ENCODE measurements at places on chromosomes 12 and 14.

- DNase-seq, result no peak
Measured at GRCh38 chr14:62126879-62127478, 364.8 kb downstream of the SNAPC1 start.

- DNase-seq, result no peak
Measured at GRCh38 chr12:29104516-29104915, 44.6 kb upstream of the FAR2 start.

GRCh38 chr12:103997286-103997900 lies 31.7 kb downstream of the TDG start:
- DNase-seq, result no peak

DNA sequence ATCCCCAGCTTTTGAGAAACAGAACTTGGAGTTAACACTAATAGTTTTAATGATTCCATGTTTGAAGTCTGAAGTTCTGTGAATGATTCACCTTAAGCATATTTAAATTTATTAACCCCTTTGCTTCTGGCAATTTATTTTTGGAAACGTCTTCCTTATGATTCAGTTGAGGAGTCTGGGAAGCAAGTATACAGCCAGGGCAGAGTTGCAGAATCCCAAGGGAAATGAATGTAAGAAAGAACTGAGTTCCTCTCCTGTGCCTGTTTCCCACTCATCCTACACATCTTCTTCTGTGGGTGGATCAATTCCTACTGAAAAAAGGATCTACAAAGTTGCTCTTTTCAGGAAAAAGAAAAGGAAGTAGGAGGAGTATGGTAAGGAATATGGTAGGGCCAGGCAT lies 108.2 kb upstream of the CCDC91 start:
- no peak for DNase-seq

- no peak for DNase-seq
Measured at GRCh38 chr12:3487027-3487426, 4.0 kb upstream of the PRMT8 start.

DNA sequence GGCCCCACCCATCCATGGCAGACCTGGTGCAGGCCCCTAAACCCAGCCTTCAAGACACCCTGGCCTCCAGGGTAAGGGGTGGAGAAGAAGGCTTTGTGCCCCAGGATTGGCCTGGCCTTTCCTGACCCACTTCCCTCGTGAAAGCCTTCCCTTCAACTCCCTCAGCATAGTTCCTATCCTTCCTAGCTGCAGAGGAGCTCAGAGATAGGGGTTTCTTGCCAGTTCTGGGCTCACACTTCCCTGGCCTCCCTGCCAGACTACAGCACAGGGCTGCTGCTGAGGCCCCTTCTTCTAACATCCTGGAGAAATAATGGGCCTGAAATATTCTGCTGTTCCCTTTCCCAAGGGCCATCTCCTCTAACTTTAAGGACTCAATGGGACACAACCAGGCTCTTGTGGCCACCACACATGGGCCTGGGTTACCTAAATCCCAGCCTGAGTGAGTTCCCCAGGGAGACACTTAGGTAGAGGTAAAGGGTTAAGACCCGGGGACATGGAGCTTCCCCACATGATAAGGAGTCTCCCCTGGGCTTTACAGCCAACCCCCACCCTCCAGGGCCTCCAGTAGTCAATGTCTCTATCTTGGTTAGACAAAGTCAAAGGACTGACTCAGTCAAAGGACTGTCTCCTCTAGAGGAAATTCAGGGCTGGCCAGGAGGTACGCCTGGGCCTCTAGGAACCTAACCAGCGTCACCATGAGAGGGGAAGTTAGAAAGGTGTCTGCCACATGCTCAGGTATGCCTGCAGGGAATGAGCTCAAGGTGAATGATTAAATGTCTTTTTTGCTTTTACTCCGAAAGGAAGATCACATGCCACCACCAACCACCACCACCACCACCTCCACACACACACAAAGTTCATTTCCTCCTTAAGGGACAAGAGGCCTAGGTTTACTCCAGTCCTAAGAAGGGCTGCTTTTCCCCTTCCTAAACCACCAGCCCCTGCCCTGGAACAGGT lies 7.1 kb downstream of the ZFP36L1 start:
- peak; percentile 84 for DNase-seq

DNA sequence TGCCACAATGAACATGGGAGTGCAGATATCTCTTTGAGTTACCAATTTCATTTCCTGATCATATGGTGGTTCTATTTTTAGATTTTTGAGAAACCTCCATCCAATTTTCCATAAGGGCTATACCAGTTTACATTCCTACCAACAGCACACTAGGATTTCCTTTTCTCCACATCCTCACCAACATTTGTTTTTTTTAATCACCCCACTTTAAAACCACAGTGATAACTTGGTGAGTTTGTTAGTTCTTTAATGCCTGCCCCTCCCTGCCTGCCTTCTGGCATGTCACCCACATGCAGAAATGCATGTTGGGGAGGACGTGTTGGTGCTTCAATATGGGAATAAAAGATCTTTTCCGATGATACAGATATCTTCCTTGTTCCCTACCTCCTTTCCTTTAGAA lies 167.9 kb downstream of the CAND1 start:
- DNase-seq, result no peak

GRCh38 chr14:89178800-89179535 lies 238.1 kb downstream of the FOXN3 start:
- DNase-seq, result no peak

- DNase-seq, result no peak
Measured at GRCh38 chr14:31877255-31877798, 199.8 kb upstream of the ARHGAP5 start.

- no peak for DNase-seq
Measured at GRCh38 chr12:105852951-105853350, 285.8 kb downstream of the NUAK1 start.

GRCh38 chr12:117161460-117162166 lies 28.7 kb downstream of the FBXO21 start:
- DNase-seq, result no peak

GRCh38 chr12:118061873-118062843 lies 1.2 kb upstream of the WSB2 start:
- peak; percentile 88 for DNase-seq

- no peak for DNase-seq
Measured at GRCh38 chr14:77240336-77240915, 30.6 kb downstream of the NGB start.

GRCh38 chr14:57865403-57866198 lies at the start of gene SLC35F4:
Gene SLC35F4, minus strand, starts transcription at chr14:57866092.
- DNase-seq, result no peak

DNA sequence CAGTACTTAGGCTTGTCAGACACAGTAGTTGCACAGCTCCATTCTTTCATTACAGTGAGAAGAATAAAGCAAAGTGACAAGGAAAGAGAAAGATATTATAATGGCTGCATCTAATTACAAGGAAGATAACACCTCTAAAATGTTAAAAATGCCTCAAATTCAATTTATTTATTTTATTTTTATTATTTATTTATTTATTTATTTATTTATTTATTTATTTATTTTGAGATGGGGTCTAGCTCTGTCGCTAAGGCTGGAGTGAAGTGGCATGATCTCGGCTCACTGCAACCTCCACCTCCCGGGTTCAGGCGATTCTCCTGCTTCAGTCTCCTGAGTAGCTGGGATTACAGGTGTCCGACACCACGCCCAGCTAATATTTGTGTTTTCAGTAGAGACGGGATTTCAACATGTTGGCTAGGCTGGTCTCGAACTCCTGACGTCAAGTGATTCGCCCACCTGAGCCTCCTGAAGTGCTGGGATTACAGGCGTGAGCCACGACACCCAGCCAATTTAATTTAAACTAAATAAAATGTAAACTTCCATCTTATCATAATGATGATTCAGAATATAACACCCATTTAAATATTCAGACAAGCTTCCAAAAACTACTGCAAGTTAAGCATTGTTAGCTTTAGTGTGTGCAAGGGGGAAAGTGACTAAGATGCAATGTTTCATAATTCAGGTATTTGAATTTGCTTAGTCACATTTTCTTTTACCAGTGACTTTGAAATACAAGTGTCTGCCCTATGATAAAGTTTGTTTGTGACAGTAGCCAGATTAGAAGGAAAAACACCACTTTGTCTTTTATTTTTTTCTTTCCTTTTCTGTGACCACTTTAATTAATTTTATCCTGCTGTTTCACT lies 2.4 kb upstream of the CFAP54 start:
- DNase-seq, result no peak

GRCh38 chr12:131011165-131012079 lies 57.7 kb downstream of the ADGRD1 start:
- peak; percentile 92 for DNase-seq

DNA sequence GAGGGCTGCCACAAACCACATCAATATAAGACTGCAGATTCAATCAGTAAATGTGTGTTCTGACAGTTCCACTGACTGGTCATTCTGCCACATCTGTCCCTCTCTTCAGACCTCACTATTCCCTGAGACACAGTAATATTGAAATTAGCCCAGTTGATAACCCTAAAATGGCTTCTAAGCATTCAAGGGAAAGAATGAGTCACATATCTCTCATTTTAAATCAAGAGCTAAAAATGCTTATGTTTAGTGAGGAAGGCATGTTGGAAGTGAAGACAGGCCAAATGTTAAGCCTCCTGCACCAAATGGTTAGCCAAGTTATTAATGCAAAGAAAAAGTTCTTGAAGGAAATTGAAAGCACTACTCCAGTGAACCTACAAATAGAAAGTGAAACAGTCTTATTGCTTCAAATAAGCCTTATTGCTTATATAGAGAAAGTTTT lies 24.5 kb upstream of the KIF21A start:
- DNase-seq, result no peak

GRCh38 chr12:20656600-20656999 lies 38.5 kb upstream of the SLCO1C1 start:
- DNase-seq, result no peak

GRCh38 chr12:132352896-132353800 lies 23.8 kb upstream of the GALNT9 start:
- no peak for DNase-seq

- DNase-seq, result no peak
Measured at GRCh38 chr12:91094032-91094662, 17.1 kb downstream of the LUM start.

DNA sequence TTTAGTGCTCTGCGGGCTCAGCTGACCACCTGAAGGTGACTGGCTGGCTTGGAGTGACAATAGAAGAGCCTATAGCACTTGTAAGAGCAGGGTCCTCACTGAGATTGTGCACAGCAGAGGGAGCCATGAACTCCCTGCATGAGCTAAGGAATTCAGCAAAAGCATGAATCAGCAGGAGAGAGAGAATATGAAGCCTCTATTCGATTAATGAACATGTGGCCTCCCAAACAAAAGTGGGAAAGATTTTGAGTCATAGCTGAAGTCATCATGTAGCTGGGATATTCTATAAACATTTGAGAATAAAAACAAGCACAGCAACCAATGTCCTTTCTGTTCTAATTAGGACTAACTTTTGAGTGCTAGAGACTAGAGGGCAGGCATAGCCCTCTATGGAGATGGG lies 626.6 kb downstream of the DIO2 start:
- no peak for DNase-seq

DNA sequence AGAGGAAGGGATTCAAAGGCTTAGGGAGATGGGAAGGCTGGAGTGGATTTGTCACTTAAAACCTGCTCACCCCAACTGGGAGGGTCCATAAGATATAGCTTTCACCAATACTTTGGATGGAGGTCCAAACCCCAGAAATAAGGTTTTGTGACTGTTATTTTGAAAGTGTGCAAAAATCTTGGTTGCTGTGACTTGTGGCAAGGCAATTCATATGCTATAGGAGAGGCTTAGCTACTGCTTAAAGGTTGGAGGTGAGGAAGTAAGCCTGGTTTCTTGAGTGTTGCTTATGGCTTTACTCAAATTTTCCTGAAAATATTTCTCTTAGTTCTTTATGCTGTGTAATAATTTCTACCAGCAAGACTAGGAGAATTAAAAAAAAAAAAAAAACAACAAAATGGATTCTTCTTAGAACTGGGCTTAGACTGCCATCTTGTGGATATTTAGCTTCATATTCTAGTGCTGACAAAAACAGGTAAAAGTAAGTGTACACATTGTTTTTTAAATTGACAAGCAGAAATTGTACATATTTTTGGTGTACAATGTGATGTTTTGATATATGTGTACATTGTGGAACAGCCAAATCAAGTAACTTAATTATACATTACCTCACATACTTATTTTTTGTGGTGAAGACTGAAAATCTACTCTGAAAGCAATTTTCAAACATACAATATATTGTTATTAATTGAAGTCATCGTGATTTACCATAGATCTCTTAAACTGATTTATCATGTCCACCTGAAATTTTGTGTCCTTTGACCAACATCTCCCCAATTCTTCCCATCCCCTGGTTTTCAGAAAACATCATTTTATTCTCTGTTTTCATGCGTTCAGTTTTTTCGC lies 23.0 kb downstream of the PDE6H start:
- DNase-seq, result no peak

- no peak for DNase-seq
Measured at GRCh38 chr12:3259973-3260372, 182.8 kb downstream of the TSPAN9 start.

- DNase-seq, result no peak
Measured at GRCh38 chr12:29992366-29992765, 208.6 kb upstream of the TMTC1 start.

- no peak for DNase-seq
Measured at GRCh38 chr12:121750507-121750955, 38.0 kb downstream of the TMEM120B start.

- no peak for DNase-seq
Measured at GRCh38 chr14:26860111-26860510, 262.3 kb upstream of the NOVA1 start.

DNA sequence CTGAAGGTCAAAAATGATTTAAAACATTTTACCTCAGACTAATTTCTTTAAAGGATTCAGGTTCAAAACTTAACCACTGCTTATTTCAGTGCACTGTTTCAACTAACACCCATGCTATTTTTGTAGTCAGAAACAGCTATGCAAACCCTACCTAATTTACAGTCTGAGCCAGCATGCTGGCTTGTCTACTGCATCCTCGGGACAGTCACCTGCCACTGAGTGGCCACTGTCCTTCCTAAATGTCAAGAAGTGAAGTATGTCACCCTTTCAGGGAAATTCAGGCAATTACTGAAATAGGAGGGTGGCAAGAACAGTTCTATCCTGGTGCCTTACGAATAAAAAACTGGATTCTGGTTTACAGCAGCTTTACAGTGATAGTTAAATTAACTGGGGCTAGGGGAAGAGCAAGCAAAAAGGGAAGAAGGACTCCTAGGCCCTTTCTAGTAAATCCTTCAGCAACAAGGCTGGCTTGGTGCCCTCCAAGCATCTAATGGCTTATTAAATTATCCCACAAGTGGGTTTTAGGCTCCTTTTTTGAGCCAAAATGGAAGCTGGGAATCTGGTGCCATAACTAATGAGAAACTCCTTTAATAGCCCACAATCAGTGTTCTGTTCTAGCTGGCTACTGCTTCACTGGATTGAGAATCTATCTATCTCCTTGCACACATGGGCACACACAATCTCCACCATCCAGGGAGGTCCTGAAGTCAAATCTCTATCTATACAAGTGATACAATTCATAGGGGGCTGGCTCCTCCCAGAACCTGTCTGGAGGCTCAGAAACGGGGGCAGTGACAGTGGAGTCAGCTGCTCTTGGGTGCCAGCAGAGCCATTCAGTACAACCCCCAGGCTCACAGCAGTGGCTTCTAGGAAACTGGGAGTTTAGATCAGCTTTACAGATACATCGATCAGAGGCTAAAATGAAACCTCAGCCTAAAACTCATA lies 43.4 kb downstream of the SH2B3 start:
- DNase-seq, result peak; percentile 11

- no peak for DNase-seq
Measured at GRCh38 chr14:106506881-106507305, 980.5 kb downstream of the TMEM121 start.

GRCh38 chr12:51222461-51222860 lies 4.6 kb upstream of the POU6F1 start:
- DNase-seq, result no peak
